ENCODE measurements at places on chromosomes 4 and X.

- no peak for DNase-seq
Observed at GRCh38 chrX:14027036-14027435, 2.7 kb downstream of the GEMIN8 start.

DNA sequence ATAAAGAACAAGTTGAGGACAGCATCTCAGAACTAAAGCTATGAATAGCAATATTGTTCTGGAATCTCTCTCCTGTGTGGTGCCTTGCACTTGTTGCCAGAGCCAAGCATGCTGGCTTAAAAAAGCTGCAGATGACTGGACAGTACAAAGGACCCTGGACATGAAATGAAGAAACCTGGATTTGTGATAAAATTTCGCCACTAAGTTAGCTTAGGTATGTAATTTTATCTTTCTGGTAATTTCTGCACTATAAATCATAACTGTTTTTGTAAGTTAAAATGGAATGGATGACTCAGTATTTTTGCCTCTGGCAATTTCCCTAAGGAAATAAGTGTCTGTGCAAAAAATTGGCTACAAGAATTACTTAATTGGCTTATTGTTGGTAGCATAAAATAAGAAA is 317.2 kb downstream of the CAMK2D start:
- DNase-seq = no peak

- no peak for DNase-seq
Observed at GRCh38 chr4:149746276-149746675, 69.4 kb downstream of the IQCM start.

GRCh38 chr4:39232100-39232499 is 49.8 kb downstream of the WDR19 start:
- DNase-seq = no peak

GRCh38 chrX:66050140-66050569 is 10.3 kb upstream of the VSIG4 start:
- no peak for DNase-seq

- peak; percentile 28 for DNase-seq
Observed at GRCh38 chrX:10769195-10769594, 148.8 kb upstream of the MID1 start.

- no peak for DNase-seq
Observed at GRCh38 chr4:36088542-36088941, 155.8 kb downstream of the ARAP2 start.

- DNase-seq = no peak
Observed at GRCh38 chrX:111914398-111915090, 38.6 kb downstream of the TRPC5OS start.

DNA sequence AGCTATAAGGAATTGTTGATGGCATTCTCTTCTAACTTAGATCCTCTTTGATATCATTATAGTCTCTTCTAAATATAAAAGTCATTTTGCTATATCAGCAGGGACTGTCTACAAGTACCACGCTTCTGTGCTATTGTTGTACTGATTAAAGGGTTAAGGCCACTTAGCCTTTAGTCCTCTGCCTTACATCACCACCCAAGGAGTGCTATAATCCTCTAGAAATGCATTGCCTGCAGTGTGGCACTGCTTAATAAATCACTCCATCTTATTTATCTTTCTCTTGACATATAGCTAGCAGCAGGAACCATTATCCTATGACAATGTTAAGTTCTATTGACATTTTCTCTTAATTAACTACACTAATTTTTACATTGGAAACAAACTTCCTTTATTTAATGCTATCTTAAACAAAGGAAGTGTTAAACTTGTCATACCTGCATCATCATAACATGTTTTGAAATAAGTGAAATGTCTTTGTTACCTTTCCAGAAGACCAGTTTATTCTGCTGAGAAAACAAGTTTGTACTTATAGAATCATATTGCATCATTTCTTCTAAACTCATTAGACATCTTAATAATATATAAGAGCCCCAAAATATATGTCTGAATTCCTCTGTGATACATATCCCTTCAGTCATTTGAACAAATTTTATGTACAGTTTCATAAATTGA is 360.9 kb upstream of the ATOH1 start:
- DNase-seq = no peak

DNA sequence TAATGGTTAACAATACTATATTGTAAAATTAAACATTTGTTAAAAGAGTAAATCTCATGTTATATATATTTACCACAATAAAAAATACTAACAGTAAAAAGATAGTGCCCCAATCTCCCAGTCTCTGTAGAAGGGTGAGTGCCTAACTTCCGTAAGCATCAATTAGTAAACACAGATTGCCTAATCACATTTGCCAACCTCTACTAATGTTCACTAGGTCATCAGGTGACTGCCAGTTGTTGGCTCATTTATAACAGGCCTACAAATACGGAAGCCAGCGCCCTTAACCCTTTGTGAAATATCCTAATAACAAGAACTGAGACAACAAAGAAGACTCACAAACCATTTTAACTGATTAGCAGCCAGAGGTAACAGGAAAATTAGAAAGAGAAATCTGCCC is 345.1 kb downstream of the INPP4B start:
- no peak for DNase-seq

DNA sequence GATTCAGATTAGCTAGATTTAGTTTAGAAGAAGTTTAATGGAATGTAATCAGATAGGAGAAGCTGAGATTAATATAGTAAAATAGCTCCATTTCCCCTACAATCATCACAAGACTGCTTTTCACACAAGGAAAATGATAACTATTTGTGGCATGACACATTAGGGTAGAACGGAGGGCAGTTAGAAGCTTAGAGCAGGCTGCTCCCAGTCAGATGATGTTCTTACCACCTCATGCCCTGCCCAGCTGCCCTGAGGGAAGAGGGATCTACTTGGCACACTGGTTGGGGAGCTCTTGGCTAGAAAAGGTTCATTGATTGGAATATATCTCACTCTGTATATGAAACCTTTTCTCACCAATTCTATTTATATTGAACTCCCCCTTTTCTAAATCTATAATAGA is 180.7 kb upstream of the IL15 start:
- no peak for DNase-seq

Data from activated CD4-positive, alpha-beta T cell treated with anti-CD3 and anti-CD28 coated beads, Interleukin-2, Interleukin-6, amounts not matched to agents 100 ng/mL and 50 ng/mL, durations not matched to agents 16 hours and 8 hours (primary cell).